ENCODE measurements at places on chromosomes 5 and 9.
A peak's percentile ranks its signal among the peaks of the same experiment; 100 is the strongest.

DNA sequence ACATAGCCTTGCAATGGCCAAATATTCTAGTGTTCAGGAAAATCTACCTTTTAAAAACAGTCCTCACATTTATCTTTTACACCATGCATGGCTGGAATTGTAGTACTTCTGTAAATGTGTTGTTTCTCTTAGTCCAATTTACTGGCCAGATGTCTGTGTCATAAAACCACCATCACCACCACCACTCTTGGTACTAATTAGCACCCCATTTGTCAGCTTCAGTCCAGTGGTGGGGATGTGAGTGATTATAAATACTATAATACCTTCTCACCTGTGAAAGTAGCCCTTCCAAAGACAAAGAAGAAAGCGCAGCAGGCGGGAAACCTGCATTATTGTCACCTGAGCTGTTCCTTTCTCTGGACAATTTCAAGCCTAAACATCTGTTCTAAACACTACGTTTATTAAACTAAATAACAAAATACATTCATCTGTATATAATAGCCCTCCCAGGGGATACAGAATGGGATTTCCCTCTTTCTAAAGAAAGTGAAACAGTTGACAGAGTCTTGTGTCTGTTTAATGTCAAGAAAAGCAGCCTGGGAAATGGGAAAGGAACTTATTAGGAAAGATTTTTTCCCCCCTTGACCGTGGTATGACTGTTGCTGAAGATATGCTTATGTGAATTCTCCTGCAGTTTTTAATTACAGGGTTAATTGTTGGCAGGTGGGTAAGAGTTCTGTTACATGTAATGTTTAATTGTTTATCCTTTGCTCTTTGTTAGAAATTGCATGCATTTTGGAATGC, 144.5 kb upstream of the NUDT12 start:
- no peak for DNase-seq

GRCh38 chr5:142012186-142012785, 541 bp downstream of the GNPDA1 start:
- DNase-seq = no peak

GRCh38 chr5:1429066-1429465, 16.2 kb downstream of the SLC6A3 start:
- DNase-seq = no peak

DNA sequence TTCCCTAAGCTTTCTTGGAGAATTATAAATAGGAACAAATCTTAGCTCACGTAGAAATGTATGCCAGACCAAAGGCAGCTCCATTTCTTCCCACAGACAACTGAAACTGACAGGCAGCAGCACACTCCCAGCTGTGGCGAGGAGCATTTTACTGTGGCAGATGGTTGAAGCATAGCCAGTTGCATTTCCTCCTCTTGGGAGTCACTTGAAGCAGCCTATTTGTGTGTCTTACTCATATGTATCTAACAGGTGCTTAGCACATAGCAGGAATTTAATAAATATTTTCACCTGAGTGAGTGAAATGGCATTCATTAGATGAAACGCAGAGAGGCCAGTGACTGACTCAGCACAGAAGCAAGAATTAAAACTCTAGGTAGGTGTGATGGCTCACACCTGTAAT, 12.3 kb upstream of the MTMR12 start:
- DNase-seq = no peak

GRCh38 chr5:85538362-85538761, 1079.4 kb upstream of the COX7C start:
- DNase-seq = no peak

DNA sequence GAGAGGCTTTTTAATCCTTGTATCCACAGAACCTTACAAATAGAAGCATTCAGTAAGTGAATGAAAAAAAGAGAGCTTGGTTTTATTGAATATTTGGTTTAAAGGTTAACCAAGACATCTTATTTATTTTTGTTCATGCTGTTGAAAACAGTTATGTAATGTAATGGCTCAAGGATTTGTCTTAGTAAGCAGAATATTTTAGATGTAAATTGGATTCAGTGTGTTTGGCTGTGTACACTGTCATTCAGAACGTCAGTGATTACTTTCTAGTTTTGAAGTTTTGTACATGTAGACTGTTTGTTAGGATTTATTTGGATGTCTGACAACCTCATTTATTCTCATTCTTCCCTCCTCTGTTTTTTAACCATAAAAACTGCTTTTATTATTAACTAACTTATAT, 31.3 kb downstream of the KCNN2 start:
- no peak for DNase-seq

GRCh38 chr9:89366711-89367110, 48.4 kb downstream of the SECISBP2 start:
- DNase-seq = no peak

DNA sequence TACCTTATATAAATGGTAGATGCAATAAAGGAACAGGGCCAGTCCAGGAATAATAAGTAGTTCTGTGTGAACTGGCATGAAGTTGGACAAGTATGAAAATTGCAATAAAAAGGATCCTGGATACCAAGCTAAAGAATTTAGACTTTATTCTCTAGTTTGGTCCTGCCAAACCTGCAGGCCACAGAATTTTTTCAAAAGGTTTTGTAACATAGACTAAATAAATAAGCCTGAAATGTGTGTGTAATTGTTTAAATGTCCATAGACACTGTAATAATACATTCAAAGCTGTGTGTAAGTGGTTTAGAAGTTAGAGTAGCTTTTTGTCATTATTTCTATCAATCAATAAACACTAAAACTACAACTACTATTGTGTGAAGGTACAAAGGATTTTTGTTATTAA, 75.8 kb upstream of the PLPP1 start:
- no peak for DNase-seq

DNA sequence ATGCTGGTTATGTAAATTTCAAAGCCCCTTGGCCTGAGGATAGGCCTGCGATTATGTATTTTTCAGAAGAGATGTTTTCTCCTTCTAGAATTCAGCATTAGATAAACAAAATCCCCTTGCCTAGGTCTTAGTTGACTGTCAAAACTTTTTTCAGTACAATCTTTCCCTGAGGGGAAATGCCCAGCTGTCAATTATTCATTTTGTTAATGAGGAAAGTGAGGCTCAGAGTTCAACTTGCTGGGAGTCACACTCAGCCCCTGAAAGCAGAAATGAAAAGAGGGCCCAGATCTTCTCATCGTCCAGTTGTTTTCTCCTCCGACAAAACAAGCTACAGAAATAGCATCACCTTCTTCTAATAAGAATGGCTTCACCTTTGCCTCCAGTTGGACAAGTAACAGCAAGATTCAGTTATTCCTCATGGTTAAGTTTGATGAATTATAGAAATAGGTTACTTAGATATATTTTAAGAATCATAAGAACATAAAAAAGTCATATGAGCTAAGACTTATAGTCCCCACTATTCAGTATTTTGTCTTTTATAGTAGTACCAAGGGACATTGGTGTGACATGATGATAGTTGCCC, 627.1 kb upstream of the WWC1 start:
- DNase-seq = no peak

DNA sequence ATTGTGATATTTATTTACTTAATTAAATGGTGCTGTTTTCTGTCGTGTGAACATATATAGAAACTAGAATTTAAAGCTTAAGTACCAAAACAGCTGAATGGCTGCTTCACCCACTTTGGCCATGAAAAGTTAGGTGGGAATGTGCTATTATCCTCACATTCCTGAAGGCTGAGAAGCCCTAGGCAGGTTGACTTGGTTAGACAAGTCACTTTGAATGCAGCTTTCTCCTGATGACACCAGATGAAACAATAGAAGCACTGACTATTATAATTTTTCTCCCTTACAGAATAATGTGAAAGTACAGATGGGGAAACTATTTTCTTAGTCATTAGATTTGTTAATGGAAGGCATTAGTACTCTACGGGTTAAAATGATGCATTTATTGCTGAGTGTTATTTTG, 65.1 kb upstream of the C5orf46 start:
- no peak for DNase-seq

DNA sequence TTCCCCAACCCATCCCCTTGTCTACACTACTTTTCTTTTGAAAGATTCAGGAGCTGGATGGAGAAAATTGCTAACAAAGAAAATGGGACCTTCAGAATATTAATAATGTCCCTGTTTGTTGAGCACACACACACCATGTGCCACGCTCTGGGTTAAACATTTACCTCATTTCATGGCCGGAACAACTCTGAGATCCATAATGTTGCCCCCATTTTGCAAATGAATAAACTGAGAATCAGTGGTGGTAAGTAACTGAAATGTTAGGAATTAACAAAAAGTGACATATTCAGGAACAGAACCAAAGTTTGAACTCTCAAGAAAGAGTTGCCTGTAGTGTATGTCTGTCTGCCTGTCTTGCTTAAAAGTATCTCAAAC, 51.4 kb upstream of the SMAD5 start:
- DNase-seq = no peak

GRCh38 chr5:56330167-56330566, 97.0 kb upstream of the ANKRD55 start:
- no peak for DNase-seq

- no peak for DNase-seq
These were observed 19.4 kb downstream of the FIBCD1 start for GRCh38 chr9:130919559-130920145.

DNA sequence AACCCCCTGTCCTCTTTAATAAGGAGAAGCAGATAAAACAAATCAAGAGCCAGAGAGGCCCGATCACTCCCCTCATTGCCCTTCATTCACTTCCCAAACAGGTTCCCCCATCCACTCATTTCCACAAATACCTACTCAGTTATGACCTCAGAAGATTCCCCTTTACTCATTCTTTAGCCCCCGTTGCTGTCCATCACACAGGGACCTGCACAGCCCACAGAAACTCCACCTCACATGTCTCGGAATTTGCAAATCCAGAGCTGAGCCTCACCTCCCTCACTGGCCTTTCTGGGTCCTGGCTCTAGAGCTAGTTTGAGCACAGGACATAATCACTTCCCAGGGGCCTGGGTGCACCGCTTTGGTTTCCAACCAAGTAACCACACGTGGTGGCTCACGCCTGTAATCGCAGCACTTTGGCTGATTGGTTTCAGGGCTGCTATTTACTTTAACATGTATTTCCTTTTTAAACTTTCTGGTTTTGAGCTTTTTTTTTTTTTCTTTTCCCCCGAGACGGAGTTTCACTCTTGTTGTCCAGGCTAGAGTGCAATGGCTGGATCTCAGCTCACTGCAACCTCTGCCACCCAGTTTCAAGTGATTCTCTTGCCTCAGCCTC, 17.8 kb downstream of the ATP6V0E1 start:
- DNase-seq = no peak

DNA sequence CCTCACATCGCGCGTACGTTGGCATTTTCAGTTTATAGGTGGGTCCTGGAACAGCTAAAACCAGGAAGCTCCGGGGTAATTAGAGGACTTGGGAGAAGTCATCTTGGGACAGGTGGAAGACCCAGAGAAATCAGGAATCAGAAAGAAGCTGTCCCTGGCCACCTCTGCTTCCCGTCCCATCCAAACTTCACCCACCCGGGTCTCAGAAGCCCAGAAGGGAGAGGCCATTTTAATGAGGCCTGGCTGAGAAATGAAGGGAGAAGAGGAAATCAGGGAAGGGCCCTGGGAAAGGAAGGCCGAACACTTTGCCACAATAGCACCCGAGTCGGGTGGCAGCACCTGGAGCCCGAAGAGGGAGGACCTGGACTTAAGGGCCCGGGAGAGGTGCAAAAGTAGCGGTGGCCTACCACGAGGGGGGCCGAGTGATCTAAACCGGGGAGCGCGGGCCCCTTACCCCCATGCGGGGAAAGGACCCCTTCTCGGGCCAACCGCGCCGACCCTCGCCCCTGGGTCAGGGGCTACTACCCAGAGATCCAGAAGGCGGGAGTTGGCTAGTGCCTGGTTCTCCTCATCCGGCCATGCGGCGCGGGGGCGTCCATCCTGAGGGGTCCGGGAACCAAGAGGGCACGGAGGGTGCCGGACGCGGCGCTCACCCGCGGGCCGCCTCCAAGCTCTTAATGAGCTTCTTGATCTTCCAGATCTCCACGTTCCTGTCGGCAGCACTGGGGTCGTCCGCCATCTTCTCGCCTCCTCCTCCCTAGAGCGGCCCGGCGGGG, 668 bp downstream of the ETF1 start:
- no peak for DNase-seq

DNA sequence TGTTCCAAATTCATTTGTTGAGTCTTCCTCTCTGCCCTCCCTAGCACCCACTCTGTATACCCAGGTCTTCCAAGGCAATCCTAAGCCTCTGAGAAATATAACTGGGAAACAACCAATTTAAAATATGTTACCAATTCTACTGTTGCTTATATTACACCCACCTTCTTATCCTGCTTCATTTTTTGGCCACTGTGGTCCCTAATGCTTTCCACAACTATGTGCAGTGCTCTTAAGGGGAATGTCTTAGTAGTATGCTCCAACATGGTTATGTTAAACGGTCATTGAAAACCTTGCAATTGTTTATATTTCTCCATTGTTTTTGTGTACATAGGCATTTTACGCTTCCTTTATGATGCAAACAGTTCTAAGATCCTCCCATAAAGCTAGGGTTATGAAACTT, 273.1 kb upstream of the HAPLN1 start:
- no peak for DNase-seq

GRCh38 chr5:55850839-55851674, at the start of gene IL31RA:
IL31RA (plus strand) TSS chr5:55851357; CDS start chr5:55851571, 214 bp downstream.
- no peak for DNase-seq

- DNase-seq = no peak
These were observed 2.4 kb upstream of the TRMT10B start for GRCh38 chr9:37751186-37751585.

GRCh38 chr9:76581731-76582130, 122.7 kb downstream of the GCNT1 start:
- DNase-seq = no peak

GRCh38 chr5:101306391-101307137, 403.5 kb upstream of the ST8SIA4 start:
- DNase-seq = peak; percentile 62

GRCh38 chr5:74587890-74588289, 52.6 kb downstream of the ENC1 start:
- DNase-seq = no peak

- no peak for DNase-seq
These were observed 134.2 kb downstream of the RNF180 start for GRCh38 chr5:64299805-64300204.

GRCh38 chr9:7363777-7364477, 435.7 kb downstream of the DMAC1 start:
- DNase-seq = no peak

DNA sequence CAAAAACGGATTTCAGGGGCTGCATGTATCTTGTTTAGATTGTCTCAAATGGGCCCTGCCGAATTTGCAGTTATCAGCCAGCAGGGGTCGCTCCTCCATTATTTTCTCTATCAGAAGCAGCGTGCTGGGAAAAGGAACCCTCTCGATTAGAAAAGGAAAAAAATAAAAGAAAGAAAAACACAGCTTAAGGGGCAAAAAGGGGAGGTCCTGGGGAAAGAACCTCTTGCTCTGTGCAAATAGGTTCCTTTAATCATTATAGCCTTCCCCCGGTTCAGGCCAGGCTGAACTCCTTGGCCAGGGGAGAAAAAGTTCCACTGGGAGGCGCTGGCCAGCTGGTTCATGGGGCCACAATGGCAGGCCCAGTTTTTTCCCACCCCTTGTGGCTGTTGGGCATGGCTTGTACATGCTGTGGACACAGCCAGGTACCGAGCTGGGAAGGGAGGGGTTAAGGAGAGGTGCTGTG, 25.0 kb upstream of the CAPSL start:
- DNase-seq = no peak

All from NCI-H1436 (cell line).